ENCODE measurements at places on chromosomes 13 and 19.
A peak's percentile ranks its signal among the peaks of the same experiment; 100 is the strongest.

- no peak for DNase-seq
These were observed 29.8 kb downstream of the NFIX start for GRCh38 chr19:13024951-13025697.

DNA sequence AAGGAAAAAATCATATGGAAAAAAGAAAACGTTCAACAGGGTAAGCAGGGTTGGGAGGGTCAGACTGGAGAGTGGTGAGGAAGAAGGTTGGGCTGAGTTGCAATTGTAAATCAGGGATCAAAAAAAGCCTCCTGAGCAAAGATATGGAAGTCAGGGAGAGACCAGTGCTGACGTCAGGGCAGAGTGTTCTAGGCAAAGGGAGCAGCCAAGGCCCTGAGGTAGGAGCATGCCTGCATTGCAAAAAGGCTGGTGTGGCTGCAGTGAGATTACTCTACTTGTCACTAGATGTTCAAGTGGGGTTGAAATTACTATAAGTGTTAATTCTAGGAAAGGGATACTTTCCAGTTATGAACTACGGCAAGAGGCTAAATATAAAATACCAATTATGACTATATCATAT is 562.0 kb downstream of the MYO16 start:
- no peak for DNase-seq

GRCh38 chr19:56310462-56310861 is 4.2 kb downstream of the ZSCAN5A start:
- DNase-seq, result no peak

GRCh38 chr13:111296417-111296816 is 24.0 kb upstream of the TEX29 start:
- no peak for DNase-seq

GRCh38 chr13:25281935-25282332 is 5.4 kb downstream of the MTMR6 start:
- DNase-seq, result no peak

DNA sequence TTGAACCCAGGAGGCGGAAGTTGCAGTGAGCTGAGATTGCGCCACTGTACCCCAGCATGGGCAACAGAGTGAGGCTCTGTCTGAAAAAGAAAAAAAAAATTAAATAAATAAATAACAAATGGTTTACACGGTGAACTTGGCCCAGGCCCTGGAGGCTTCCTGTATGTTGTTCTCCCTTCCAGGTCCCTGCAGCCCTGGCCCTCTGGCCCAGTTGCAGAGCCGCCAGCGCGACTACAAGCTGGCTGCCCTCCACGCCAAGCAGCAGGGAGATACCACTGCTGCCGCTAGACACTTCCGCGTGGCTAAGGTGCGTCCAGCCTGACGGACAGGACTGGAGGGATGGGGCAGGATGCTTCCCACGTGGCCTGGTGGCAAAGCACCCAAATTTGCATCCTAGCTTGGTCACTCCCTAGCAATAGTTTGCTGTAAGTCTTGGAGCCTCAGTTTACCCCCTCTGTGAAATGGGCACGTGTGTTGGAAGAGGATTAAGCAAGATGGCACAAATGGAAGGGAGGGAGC is 11.9 kb downstream of the CC2D1A start:
- DNase-seq, result no peak

DNA sequence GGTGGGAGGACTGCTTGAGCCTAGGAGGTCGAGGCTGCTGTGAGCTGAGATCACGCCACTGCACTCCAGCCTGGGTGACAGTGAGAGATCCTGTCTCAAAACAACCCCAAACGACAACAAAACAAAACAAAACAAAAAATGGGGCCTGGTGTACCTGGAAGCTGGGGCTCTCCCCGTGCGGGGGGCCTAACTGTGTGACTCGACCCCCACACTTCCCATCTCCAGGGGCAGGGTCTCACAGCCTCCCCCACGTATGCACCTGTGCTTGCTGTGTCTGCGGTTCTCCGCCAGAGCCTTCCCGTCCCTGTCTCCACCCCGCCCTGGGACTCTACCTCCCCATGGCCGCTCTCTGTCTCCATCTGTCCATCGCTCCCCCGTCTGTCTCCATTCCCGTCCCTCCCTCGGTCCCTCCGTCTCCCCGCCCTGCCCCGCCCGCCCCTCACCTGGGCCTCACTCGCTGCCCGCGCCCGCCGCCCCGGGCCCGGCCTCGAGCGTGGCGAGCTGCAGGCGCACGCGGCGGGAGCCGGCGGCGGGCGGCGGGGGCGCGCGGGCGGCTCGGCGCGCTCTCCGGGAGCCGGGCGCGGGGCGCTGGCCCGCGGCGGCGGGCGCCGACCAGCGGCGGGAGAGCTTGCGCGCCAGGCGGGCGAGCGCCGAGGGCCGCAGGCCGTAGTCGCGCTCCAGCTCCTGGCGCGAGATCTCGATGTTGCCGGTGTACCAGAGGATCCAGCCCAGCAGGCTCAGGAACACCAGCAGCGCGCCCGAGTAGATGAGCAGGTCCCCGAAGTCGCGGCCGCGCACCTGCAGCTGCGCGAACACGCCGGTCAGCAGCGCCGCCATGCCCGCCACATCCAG is 587 bp downstream of the TMEM238 start:
- DNase-seq, result peak; percentile 75

DNA sequence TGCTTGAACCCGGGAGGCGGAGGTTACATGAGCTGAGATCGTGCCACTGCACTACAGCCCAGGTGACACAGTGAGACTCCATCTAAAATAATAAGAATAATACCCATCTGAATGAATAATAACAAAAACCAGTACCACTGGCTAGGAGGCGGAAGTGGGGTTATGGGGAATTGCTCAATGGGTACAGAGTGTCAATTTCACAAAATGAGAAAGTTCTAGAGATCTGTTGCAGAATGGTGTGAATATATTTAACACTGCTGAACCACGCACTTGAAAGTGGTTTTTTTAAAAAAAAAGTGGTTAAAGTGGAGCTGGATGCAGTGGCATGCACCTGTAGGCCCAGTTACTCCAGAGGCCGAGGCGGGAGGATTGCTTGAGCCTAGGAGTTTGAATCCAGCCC is 18.5 kb downstream of the KLF2 start:
- no peak for DNase-seq

- peak; percentile 47 for DNase-seq
These were observed 60.1 kb upstream of the MYCBP2 start for GRCh38 chr13:77386880-77387606.

- no peak for DNase-seq
These were observed 757 bp downstream of the FBN3 start for GRCh38 chr19:8148410-8149260.

DNA sequence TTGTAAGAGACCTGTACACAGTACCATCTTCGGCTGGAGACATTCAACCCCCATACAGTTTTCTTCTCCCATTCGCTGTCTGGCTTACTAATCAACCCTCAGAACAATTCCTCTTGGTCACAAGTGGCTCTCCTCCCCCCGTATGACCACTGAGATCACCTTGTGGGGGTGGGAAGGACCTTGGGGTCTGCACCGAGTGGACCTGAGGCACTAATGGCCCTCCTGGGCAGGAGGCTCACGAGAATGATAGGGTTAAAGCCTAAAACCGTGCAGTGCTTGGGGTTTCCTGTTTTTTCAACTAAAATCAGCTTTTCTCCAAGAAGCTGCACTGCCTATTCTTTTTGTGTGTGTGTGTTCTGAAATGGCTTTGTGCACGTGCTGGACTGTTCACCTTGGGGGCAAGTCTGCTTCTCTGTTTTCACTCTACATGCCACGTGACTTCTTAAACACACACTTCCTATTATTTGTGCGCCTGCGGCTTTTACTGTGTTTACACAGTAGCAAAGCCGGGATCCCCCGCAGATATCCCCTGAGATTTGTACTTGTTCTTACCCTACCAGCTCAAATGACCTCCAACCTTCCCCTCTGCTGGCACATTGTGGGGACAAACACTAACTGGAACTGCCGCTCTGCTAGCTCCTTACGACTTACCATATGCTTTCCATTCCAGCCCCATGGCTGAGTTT is 12.3 kb downstream of the RBM26 start:
- DNase-seq, result no peak

DNA sequence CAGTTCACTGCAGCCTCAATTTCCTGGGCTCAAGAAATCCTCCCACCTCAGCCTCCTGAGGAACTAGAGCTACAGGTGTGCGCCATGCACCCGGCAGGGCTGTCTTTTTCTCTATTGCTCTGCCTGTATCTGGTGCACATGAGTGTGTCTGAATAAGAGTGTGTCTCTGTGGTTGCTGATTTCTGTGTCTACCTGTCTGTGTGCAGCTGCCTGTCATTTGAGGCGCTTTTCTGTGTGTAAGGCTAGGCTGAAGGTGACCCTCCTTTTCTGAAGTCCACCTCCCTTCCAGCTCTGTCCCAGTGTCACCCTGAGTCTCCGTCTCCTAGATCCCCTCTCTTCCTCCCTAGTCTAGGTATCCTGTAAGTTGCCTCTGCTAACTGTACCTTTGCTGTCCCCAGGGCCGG is 1.5 kb upstream of the PRR12 start:
- DNase-seq, result no peak

GRCh38 chr13:51440381-51440780 is 12.5 kb downstream of the INTS6 start:
- DNase-seq, result no peak

DNA sequence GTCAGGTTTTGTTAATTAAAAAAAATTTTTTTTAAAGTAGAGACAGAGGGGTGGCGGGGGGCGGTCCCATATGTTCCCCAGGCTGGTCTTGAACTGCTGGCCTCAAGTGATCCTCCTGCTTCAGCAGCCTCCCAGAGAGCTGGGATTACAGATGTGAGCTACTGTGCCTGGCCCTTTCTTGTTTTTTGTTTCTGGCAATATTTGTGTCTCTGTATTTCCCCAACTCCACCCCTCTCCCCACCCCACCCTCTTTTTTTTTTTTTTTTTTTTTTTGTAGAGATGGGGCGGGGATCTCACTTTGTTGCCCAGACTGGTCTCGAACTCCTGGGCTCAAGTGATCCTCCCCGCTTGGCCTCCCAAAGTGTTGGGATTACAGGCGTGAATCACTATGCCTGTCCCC is 600 bp upstream of the CAPN12 start:
- DNase-seq, result no peak

Data from mesenchymal stem cell (in vitro differentiated cells and primary cell).